Activated CD4-positive, alpha-beta T cell treated with anti-CD3 and anti-CD28 coated beads, Interleukin-2, amount 50 U/mL, for 48 hours (primary cell): ENCODE measurements at places on chromosomes 11 and 22.

DNA sequence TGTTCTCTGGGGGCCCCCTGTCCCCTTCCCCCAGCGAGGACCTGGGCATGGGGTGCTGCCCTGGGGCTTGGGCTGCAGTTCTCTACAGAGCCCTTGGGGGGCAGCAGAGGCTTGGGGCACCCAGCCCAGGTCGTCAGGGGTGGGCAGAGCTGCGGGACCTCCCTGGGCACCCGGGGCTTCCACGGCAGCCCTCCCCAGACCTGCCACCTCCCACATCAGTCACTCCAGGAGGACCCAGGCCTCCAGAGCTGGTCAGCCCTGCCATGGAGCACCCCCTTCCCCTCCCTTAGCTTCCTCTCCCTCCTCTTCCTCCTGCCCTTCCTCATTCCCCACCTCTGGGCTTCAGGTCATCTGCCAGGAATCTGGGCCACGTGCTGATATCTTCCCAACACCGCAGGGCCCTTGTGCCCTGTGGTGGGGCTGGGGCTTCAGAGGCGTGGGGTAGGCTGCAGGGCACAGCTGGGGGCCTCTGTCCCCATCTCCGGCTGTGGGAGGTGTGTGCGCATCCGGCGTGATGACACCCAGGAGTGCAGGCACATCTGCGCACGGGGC lies 5.8 kb downstream of the TSPAN4 start:
- DNase-seq, result peak; percentile 70

DNA sequence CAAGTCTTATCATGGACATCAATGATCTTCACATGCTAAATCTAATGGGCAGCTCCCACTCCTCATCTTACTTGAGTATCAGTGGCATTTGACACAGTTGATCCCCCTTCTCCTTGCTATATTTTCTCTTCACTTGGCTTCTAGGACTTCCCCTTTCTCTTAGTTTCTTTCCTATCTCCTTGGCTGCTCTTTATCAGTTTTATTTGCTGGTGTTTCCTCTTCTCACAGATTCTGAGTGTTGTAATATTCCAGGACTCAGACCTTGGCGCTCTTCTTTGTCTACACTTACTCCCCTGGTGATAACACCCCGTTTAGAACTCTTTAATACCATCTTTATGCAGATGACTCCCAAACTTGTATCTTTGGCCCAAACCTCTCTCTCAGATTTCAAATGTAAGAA lies 33.9 kb upstream of the RASSF10 start:
- no peak for DNase-seq

GRCh38 chr11:130181295-130182272 lies 22.0 kb downstream of the ST14 start:
- no peak for DNase-seq

GRCh38 chr11:73147771-73148681 lies 5.9 kb upstream of the FCHSD2 start:
- no peak for DNase-seq

DNA sequence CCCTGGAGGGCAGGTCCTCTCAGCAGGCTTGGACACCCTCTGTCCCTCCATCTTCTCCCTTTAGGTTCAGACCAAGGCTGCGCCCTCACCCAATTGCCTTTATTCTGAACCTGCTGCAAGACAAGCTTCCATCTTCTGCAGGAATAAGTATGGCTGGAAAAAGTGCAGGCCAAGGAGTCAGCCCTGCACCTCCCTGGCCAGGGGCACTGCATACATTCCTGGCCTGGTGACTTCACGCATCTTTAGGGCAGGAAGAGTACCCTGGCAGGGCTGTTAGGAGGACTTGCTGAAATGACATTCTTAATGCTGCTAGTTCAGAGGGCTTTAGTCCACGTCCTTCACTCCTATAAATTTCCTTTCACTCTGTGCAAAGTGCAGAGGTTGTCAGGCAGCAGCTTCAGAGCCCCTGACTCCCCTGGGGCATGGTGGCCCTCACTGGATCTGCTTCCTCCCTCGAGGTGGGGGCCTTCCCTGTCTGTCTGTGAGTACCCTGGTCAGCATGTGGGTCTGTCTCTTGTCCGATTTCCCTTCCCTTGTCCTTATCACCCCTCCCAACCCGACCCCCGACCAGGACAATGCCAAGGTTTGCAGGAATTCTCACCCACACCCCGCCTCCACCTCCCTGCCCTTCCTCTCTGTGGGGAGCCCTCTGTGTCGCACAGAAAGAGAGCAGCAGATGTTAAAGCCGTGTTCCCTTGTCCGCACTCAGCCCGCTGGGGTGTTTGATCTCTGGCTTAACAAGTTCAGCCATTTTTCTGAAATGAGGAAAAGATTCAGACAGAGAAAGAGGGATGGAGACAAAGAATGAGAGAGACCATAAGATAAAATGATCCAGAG lies 124.5 kb upstream of the SYT13 start:
- DNase-seq, result no peak

DNA sequence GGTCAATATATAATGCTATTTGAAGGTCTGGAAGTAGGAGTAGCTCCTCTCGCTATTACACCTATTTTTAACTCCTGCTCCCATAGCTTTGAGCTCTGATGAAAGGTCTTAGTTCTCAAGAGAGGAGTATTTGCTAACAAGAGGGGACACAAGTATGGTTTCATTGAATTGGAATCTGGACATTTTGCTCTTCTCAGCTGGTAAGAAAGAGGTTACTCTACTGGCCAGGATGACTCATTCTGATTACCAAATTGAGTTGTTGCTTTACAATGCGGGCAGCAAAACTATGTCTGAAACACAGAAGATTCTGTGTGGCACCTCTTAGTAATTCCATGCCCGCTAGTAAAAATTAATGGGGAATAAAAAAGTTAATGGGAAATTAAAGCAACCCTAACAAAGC lies 63.6 kb upstream of the EP300 start:
- DNase-seq, result no peak

DNA sequence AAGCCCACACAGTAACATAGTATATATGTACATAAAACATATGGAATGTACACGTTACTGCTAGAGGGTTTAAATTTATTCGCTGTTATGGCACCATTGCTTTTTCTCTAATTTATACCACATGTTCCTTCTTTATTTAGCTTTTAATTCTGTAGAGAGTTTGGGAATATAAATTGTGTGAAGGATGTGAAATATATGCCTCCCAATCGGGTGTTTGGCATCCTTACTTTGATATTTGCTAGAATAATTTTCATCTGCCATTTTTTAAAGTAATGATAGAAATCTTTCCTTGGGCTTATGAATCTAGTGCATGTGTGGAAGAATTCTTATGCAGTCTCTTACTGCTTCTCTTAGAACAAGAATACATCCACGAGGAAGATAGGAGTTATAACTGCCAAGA lies 509.8 kb upstream of the RAG2 start:
- DNase-seq, result no peak

DNA sequence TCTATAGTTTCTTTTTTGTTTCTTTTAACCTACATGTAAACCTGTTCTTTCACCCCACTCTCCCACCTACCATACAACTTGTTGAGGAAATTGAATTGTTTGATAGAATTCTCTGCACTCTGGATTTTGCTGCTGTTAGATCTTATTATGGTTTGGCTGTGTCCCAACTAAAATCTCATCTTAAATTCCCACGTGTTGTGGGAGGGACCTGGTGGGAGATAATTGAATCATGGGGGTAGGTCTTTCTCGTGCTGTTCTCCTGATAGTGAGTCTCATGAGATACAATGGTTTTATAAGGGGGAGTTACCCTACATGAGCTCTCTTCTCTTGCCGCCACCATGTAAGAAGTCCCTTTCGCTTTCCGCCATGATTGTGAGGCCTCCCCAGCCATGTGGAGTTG lies 15.0 kb upstream of the PITPNB start:
- DNase-seq, result no peak

DNA sequence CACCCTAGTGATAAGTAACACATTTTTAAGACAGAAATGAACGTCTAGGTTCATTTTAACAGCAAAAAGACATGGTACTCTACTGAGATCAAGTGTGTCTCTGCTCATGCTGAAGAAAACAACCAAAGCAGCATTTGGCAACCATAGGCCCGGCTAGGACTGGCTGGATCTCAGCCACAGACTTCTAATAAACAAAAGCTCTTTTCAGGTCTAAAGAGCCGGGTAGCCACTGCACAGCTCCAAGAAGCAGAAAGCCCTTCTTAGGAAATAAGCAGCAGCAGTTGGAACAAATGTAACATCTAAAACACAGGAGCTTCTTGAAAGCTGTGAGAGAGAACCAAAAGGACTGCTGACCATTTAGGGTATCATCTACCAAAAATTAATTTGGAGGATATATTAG lies 37.6 kb downstream of the PITPNB start:
- no peak for DNase-seq

DNA sequence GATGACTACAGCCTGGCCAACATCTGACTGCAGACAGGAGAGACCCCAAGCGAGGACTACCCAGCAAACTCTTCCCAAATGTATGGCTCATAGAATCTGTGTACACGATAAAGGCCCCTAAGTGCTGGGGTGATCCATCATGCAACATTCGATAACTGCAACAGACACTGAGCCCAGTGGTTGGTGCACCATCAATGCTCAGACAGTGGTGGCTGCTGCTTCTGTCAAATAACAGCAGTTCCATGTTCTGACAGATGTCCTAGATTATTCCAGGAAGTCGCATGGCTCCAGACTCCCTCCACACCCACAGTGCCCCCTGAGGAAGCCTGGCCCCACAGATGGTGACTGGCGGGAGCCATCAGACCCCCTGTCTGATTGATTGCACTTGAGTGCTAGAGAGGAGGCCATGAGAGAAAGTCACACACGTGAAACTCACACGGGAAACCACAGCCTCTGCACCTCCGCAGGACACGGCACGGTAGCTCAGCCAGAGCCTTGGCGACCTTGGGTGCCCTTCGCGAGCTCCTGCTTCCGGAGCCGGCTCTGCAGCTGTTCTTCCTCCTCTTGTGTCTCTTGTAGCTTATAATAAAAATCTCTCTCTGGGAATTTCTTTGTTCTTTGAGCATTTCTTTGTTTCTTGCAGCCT lies 1155.9 kb downstream of the TBC1D22A start:
- DNase-seq, result peak; percentile 16

GRCh38 chr11:30488304-30488998 lies 97.7 kb downstream of the MPPED2 start:
- no peak for DNase-seq

DNA sequence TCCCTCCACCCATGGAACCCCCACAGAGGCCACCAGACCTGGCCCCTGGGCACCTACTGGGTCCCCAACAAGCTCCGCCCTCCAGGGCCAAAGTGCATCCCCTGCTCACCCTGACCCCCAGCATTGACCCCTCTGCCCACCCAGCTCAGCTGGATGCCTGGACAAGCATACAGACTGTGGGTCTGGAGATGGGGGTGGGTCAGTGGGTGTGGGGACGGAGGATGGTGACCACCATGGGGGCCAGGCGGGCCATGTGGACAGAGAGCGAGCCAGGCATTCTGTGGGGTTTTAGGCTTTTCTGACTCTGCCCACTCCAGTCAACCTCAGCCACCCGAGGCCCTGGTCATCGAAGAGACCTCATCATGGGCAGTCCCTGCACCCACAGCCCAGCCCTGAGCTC lies 183.7 kb downstream of the BRD1 start:
- no peak for DNase-seq

DNA sequence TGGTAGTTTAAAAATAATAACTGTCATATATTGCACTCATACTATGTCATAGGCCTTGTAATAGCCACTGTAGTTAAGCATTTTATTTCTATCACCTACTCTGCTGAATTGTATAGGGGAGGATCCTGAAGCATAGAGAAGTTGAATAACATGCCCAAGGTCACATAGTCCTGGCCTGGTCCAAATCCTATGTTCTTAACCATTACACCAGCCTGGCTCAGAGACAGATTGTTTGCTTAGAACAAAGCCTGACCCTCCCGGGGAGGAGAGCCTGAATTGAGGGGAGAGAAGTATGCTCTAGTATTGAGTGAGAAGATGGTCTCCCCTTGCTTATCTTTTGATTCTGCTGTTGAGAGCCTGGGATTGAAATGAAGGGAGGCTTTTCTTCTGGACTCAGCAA lies 2.2 kb downstream of the NEU3 start:
- no peak for DNase-seq

- DNase-seq, result no peak
Observed at GRCh38 chr22:20952544-20953341, 14.3 kb upstream of the AIFM3 start.

- no peak for DNase-seq
Observed at GRCh38 chr22:31400023-31400397, 606 bp downstream of the DRG1 start.

- no peak for DNase-seq
Observed at GRCh38 chr11:24842308-24842707, 345.5 kb downstream of the LUZP2 start.

DNA sequence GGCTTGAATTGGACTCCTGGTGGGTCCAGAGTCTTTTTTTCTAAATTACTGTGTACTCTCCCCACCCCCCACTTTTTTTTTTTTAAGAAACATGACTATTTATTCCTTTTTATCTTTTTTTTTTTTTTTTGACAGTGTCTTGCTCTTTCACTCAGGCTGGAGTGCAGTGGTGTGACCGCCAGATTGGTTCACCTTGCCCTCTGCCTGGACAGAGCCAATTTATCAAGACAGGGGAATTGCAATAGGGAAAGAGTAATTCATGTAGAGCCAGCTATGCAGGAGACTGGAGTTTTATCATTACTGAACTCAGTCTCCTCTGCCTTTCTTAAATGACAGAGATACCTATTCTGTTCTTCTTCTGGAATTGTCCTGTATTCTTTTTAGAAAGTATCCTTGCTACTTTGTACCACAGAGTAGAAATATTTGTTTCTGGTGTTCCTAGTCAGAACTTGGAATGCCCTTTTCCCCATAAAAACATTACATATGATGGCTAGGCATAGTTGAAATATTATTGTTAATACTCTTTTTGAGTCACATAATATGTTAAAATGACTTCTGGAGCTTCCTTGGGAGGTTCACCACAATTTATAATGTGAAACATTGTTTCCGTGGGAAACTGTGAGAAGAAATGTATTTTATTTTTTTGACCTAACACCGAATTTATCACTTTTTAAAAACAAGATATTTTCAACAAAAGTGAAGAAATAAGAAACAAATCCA lies 95.6 kb downstream of the UVRAG start:
- no peak for DNase-seq

DNA sequence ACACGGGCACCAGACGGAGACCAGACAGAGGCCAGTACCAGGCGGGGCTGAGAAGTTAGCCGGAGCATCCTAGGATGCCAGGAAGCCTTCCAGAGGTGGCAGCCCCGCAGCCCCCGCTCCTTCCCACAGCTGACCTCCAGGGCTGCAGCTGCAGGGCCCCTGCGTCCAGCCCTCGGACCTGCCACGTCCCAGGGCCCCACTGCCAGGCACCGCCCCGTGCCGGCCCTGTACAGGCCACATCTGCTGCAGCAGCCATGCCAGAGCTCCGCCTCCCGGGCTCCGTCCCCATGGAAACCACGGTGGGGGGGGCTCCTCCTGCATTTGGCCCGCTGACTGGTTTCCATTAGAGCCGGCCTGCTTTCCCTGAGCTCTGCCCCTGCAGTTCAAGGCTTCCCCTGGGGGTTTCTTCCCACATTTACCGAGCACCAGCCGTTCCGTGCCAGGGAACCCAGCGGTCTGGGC lies 62.5 kb upstream of the PPARA start:
- no peak for DNase-seq

GRCh38 chr22:20741008-20741633 lies 32.8 kb upstream of the SERPIND1 start:
- no peak for DNase-seq
